ENCODE measurements at places on chromosomes 11 and 22.

- DNase-seq: no peak
Observed at GRCh38 chr22:49204599-49205482, 622.8 kb downstream of the BRD1 start.

GRCh38 chr11:45816614-45817013, 11.7 kb downstream of the SLC35C1 start:
- no peak for DNase-seq

DNA sequence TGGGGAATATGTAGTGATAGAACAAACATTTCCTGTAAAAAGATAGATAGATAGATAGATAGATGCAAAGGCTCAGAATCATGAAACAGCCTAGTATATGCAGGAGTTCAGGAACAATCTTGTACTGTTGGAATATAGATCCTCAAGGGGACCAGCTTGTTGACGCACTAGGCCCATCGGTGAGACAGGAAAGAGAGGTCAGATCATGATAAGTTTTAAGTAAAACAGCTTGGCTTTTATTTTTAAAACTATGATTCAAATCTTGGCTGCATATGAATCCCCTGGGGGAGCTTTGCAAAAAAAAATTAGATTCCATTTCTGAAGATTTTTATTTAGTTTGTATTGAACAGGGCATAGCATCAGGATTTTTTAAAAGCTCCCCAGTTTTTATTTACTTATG, 185.8 kb downstream of the TRPC6 start:
- DNase-seq: no peak

GRCh38 chr11:66090288-66090687, 20.2 kb downstream of the PACS1 start:
- DNase-seq: no peak

DNA sequence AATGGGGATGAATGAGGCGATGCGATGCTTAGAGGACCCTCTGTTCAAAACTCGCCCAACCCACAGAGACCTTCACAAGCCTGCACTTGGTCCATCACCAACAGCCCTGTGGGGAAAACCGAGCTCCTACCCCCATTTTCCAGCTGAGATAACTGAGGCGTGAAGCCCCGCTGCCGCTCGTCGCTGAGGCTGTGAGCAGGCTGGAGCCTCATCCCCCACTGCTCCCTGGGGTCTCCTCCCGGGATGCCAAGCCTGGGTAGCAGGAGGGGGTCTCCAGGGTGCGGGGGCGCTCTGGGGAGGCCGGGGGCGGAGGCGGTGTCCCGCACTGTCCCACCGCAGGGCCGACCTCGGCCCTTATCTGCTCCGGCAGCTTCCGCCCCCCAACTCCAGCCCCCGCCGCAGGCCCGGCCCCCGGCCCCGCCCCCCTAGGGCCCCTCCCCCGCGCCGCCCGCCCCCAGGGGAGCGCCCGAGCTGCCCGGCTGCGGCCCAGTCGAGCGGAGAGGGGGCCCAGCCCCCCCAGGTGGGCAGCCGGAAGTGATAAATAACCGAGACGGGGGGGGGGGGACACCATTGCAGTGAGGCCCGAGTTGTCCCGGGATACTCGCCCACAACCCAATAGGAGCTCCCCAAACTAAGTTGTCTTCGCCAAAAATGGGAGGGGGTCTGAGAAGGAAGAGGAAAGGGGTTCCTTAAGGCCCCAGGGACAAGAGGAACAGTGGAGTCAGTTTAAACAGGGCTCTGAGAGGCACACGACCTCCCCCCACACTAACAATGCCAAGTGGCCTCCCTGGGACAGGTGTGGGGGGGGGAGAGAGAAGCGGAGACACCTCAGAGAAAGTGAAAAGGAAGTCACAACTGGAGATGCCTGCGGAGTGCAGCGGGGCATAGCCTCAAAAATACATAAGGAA, 8.3 kb upstream of the SLC39A13 start:
- DNase-seq: no peak

GRCh38 chr11:93143186-93143585, 54.6 kb downstream of the SLC36A4 start:
- DNase-seq: peak; percentile 45

- DNase-seq: no peak
Observed at GRCh38 chr22:23276656-23277582, 96.6 kb downstream of the BCR start.

- DNase-seq: peak; percentile 3
Observed at GRCh38 chr11:99368583-99368982, 347.8 kb downstream of the CNTN5 start.

GRCh38 chr22:40960145-40960544, 9.0 kb downstream of the RBX1 start:
- DNase-seq: no peak

DNA sequence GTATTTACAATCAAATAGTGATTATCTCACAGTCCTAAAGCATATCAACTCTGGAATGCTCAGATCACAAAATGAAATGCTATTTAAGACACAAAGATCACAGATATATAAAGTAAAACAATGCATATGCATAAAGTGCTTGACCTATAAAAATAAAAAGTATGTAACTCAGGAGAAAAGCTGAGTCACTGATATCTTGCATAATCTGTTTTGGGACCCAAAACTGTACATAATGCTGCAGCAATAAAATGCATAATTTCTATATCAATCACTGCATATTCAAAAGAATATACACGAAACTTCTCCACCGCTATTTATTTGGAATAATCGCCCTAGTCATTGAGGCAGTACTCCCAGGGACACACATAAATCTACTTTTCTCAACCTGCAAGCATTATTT, 34.9 kb upstream of the GRIA4 start:
- peak; percentile 38 for DNase-seq

DNA sequence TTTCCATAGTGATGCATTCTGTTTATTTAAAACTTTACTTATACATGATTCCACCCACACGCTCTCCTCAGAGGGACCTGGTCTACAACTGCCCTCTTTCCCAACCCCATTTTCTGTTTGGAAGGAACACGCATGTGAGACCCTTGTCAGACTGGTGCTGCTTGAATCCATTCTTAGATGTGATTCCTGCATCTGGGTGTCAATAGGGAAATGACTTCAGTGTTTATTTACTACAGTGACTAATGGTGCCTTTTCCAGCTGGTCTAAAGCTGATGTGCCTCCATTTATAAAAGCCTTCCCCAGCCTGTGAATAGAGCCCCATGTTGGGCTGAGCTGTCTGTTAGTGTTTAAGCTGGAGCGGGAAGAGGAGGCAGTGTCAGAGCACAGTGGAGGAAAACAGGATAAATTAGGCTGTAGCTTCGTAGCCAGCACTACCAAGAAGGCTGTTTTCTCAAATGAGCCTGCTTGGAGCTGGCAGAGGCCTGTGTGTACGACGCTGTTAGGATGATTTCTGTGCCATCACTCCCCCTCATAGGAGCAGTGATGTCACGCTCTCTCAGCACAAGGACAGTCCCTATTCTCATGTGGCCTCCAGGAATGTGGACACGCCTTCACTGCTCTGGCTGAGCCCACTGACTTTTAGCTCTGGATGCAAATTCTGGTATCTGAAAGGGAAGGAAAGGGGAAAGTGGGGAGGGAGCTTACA, 18.9 kb upstream of the C11orf96 start:
- peak; percentile 59 for DNase-seq

DNA sequence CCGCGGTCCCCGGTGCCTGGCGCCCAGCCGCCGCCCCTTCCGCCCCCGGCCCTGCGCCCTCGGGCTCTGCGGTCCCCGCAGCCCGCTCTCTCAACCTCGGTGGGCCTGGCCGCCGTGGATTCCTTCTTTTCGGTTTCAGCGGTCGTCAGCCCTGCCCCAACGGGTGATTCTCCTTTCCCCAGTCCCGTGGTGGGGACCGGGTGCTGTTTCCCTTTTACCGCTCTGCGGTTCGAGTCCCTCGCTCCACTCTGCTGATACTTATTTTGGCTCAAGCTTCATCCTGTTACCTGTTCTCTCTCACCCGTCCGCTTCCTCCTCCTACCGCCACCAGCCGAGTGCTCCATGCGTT, 494 bp downstream of the ZDHHC5 start:
- DNase-seq: no peak

DNA sequence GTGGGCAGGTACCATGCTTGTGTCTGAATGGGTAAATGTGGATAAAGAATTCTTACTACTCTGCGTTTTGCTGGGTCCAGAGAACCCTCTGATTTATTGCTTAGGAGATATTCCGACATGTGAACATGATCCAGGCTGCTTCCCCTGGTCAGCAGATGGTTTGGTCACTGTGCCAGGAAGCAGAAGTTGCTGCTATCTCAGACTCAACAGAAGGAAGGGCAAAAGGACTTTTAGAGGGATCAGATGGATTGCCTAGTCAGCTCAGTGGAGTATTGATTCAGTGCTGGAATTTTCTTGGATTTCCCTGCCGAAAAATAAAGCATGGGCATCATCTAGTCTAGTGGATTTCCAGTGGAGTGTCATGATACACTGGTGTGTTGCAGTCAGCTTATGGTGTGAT, 440.1 kb downstream of the NTM start:
- DNase-seq: no peak

Measured in adipocyte (in vitro differentiated cells).